ENCODE measurements at places on chromosomes 7 and 10.

DNA sequence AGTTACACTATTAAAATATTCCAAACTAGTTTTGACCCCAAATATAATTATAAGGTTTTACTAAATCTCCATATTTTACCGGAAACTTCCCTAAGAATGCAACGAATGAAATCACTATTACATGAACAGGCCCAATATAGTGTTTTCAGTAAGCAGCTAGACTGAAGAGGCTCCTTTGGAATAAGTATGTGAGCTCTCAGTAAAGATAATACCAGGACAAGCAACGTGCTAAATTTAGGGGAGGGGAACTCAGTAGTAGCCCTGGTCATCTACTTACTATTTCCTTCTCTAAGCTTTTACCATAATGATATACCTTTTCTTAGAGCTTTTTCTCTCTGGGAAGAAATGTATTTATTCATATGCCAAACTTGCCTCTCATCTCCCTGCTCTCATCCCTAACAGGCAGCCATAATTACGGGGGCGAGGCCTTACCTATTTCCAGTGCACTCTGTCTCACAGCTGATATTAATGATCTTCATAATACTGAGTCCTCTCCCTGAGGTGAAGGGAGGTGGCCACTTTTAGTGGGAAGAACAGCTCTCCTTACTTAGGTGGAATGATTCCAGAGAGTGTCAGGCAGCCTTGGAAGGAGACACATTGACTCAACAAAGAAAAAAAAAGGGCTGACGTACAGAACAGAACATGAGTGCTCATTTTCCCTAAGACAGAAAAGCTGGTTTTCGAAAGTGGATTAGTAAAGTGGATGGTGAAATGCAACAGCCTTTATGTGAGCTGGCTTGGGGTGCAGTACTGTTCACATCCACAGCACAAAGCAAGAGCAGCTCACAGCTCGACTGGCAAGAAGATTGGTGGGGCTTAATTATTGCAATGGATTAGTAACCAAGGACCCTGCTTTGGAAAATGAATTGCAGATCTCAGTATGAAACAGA, 165.4 kb downstream of the GLI3 start:
- DNase-seq, result no peak

- DNase-seq, result no peak
Measured at GRCh38 chr10:14036233-14036632, 294.5 kb downstream of the FRMD4A start.

DNA sequence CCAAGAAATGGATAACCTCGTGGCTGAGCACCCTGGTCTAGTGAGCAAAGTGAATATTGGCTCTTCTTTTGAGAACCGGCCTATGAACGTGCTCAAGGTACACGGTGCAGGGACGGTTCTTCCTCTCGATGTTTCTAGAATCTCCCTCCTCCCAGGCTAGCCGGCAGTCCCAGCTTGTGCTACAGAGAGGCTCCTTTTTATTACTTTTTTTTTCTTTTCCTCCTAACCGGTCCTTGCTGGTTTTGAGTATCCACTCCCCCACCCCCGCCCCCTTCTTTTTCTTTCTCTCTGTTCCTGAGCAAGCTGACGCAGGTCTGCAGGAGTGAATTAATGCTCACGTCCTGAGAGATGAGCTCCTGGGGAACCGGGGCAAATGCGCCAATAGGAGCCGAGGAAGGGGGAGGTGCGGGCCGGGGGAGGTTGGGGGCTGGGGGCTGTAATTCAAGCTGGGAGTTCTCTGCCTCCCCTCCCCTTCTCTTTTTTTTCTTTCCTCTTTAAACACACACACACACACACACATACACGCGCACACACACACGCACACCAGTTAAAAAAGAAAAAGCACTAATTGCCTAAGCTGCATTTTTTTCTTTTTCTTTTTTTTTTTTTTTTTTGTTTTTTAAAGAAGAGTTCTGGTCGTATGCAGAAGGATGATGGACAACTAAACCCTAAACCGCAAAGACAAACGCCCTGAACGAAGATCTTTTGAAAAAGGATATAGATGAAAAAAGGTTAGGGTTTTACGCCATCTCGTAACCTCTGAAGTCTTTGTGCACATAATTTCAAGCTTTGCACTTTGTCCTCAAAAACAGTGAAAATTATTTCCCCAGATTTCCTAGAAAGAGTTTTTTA, 6.6 kb downstream of the CPA2 start:
- DNase-seq, result no peak

- DNase-seq, result no peak
Measured at GRCh38 chr7:151013733-151014497, 10.4 kb downstream of the ATG9B start.

GRCh38 chr10:122997864-122998263, 10.7 kb downstream of the IKZF5 start:
- no peak for DNase-seq

DNA sequence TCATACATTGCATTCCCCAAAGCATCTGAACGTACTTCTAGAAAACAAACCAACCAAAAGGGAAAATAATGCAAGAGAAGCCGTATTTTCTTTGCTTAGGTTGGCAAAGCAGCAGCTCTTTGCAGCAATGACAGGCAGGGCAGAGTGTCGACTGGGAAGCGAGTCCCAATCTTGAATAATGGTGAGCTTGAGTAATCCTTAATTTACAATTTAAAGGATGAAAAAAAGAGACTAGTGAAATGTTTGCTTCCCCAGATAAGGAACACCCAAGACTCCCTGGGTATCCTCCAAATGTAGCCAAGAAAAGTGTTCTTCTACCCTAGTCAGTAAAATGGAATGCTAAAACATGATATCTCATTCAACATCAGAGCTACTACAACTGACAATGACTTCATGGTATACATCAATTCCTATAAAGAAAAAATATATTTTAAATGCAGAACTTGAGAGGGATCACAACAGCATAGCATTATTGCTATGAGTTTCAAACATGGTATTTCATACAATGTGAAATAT, 32.0 kb downstream of the GPAM start:
- DNase-seq, result no peak

DNA sequence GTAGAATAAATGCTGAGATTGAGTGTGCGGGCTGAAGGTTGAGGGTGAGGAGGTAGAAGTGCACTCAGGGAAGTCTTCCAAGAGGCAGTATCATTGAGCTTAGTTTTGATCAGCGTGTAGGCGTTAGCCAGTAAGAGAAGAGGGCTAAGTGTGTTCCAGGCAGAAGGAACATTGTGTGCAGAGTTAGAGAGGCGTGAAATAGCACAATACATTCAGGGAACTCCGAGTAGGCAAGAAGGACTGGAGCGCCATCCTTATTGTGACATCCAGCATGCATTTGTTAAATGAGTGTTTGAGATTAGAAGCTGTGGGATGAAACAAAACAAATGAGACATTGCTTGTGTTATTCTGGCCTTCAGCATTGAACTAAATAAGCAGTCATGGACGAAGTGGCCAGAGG, 140.9 kb upstream of the MKLN1 start:
- no peak for DNase-seq

DNA sequence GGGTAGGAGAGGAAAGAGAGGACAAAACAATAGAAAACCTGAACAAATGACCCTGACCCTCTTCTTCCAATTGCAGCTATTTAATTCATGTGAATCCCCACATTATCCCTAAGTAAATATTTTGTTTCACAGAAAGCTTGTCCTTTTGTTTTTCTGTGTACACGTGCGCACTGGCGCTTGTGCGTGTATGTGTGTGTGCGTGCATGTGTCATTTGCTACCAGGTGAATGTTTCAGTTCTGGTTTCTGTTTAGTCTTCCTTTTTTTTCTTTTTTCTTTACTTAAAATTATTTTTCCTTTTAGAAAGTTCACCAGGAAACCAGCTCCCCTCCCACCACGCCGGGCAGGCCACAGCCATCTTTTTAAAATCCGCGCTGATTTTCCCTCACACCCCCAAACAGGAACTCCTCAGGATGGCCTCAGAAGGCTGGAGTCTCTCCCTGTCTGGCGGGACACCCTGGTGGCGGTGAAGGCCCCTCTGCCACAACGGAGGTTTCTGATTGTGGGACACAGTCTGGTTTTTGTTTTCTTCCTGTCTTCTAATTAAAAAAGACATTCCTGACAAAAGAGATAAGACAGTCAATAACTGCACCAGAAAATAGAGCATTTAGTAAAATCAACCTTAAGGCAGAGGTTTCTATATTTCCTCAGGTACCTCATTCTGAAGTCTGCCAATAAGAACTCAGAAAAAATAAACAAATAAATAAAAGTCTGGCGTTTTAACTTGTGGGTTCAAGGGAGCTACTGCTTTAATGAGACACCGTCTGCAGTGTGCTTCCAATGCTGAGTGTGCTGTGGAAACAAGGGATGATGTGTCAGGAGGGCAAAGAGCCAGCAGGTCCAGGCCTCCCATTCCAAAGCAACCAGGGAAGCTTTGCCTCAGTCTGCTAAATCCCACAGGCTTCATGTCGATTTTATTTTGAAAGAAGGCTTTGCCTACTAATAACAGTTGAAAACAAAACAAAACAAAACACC, 17.4 kb downstream of the IRF5 start:
- DNase-seq, result peak; percentile 39

GRCh38 chr10:44439958-44440244, 55.0 kb upstream of the CXCL12 start:
- no peak for DNase-seq

DNA sequence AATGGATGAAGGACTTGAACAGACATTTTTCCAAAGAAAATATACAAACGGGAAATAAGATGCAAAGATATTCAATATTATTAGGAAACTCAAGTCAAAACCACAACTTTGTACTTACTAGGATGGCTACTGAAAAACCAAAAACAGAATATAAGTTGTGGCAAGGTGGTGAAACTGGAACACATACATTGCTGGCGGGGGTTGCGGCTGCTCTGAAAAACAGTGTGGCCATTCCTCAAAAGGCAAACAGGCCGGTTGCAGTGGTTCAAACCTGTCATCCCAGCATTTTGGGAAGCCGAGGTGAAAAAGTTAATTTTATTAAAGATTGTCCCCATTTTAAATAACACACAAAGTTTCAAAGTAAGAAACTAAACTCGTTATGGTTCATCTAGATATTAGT, 9.9 kb upstream of the ZNF713 start:
- no peak for DNase-seq

GRCh38 chr10:110285501-110285900, 19.2 kb downstream of the SMNDC1 start:
- no peak for DNase-seq

- DNase-seq, result no peak
Measured at GRCh38 chr10:111874576-111874975, 309.0 kb downstream of the GPAM start.

DNA sequence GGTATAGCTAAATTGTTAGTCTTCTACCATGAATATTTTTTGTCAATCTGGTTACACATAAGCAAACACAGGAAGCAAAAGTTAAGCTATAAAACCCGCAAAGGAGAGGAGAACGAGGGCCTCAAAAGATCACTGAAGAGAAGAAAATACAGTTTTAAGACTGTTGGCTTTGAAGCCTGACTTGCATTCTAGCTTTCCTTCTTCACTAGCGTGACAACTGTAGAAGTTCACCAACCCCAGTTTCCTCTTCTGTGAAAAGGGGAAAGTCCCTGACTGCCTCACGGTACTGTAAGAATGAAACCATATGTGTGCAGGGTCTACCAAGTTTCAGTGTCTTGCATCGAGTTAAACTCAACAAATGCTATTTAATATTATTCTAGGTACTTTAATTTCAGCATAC, 7.5 kb upstream of the LRRN3 start:
- no peak for DNase-seq

GRCh38 chr7:5702876-5703571, 78.4 kb downstream of the RNF216 start:
- DNase-seq, result no peak

- no peak for DNase-seq
Measured at GRCh38 chr10:36507715-36508114, 617.7 kb upstream of the ANKRD30A start.

- no peak for DNase-seq
Measured at GRCh38 chr10:50393784-50394467, 142.6 kb upstream of the ASAH2 start.

DNA sequence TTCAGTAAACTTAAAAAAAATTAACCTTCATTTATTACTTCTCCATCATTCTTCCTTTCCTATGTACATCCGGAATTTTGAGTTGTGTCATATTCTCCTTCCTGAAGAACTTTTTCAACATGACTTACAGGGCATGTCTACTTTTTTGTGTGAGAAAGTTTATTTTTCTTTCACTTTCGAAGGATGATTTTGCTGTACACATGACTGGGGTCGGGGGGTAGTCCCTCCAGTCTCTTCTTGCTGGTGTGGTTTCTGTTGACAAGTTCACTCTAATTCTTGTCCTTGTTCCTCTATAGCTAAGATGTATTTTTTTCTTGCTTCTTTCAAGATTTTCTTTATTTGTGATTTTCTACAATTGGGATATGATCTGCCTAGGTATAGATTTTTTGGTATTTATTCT, 55.8 kb downstream of the INPP5A start:
- DNase-seq, result no peak

GRCh38 chr7:94130716-94131115, 126.6 kb upstream of the BET1 start:
- DNase-seq, result no peak

GRCh38 chr7:120412139-120413050, 139.4 kb downstream of the KCND2 start:
- DNase-seq, result no peak

DNA sequence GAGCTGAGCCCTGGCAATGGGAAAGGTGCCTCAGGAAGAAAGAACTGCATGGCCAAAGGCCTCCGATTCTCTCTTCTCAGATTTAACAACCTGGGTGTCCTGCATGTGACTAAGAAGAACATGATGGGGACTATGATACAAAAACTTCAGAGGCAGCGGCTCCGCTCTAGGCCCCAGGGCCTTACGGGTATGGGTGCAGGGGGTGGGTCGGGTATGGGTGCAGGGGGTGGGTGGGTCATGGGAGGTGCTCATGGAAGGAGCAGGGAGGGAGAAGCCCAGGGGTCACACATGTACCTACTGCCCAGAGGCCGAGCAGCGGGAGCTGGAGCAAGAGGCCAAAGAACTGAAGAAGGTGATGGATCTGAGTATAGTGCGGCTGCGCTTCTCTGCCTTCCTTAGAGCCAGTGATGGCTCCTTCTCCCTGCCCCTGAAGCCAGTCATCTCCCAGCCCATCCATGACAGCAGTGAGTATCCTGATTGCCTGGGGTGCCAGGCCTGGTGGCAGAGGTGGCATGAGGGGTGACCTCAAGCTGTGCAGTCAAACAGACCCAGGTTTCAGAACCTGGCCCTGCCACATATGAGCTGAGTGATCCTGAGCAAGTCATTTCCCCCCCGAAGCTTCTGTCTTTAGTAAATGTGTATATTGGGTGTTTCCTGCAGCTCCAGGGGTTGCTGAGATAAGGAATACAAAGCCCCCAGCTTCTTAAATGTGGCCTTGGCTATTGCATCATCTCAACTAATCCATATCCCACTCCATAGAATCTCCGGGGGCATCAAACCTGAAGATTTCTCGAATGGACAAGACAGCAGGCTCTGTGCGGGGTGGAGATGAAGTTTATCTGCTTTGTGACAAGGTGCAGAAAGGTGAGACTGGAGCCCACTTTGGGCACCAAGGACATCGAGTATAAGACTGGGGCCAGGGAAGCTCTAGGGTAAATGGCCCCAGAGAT, 2.0 kb downstream of the NFKB2 start:
- no peak for DNase-seq

Measured in myocyte (in vitro differentiated cells).